ENCODE measurements at places on chromosomes 1 and 21.

DNA sequence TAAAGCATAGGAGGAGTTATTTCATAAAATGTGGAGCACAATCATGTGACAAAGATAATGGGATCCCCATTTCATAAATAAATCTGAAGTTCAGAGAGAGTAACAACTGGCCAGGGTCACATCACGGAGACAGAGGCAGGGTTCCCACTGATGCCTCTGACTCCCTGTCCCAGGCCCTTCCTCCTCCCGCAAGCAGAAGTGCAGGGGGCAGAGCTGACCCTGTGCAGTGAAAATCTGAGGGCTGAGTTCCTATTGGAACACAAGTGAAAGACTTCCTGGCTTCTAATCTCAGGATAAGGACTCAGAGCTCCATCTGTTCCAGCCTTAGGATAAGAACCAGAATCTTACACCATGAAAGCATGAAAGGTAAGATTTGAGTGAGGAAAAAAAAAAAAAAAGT, 22.0 kb downstream of the SELL start:
- DNase-seq: no peak

- DNase-seq: peak; percentile 37
Observed at GRCh38 chr1:32014199-32014947, 705 bp downstream of the KHDRBS1 start.

GRCh38 chr1:174606471-174606870, 158.7 kb downstream of the GPR52 start:
- no peak for DNase-seq

GRCh38 chr1:210098356-210098755, 134.2 kb upstream of the SERTAD4 start:
- no peak for DNase-seq

DNA sequence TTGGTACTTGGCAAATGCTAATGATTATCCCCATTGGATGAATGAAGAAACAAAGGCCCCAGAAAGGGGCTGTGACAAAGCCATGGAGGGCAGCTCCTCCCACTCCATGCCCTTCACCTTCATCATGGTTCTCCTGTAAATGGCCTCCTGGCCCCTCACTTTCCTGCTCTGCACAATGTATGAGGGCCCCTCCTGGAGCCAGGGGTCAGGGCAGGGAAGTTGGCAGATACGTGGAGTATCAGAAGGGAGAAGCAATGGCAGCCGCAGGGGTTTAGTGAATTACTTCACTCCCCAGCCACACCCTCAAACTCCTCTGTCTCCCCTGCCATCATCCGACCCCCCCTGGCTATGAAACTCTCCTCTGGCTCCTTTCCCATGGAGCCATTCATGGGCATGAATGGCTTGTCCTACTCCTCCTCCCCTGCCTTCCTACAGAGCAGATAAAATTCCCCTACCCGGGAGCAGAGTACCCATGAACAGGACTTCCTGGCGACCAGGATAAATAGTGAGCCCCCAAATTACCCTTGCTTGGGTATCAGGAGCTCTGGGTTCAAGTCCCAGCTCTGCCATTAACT, 86.3 kb downstream of the CAMK2N1 start:
- DNase-seq: no peak

- peak; percentile 44 for DNase-seq
Observed at GRCh38 chr21:45640888-45641479, 2.5 kb upstream of the PCBP3 start.

DNA sequence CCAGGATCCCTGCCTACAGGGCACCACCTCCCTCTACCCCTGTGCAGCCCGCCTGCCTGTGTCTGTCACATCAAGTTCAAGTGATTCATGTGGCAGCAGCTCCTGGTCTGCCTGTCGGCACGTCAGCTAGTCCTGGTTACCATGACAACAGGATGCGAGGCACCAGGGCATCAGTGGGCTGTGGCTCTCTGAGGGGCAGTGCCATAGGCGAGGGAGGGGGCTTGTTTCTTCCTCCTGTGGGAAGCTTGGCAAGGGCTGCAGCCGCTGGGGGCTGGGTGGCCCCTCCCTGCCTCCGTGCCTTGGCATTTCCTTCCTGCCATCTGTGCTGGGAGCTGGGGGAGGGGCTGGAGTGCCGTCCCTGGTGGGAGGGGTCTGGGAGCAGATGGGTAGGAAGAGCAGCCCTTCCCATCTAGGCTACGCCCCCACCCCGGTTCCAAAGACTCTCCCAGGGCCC, 43.1 kb downstream of the FOXO6 start:
- peak; percentile 43 for DNase-seq
